ENCODE measurements at places on chromosomes 7 and 10.

- peaks cover 10% of the 10 kb centered on the region for H3K36me3 ChIP-seq
- no peaks in the 10 kb centered on the region for H3K4me1 ChIP-seq
- no peaks in the 10 kb centered on the region for H3K27me3 ChIP-seq
- H3K4me3 ChIP-seq: no peak overlapping the region
- peak; percentile 67 for DNase-seq
These were observed 25.4 kb downstream of the AIFM2 start for GRCh38 chr10:70106958-70107791.

DNA sequence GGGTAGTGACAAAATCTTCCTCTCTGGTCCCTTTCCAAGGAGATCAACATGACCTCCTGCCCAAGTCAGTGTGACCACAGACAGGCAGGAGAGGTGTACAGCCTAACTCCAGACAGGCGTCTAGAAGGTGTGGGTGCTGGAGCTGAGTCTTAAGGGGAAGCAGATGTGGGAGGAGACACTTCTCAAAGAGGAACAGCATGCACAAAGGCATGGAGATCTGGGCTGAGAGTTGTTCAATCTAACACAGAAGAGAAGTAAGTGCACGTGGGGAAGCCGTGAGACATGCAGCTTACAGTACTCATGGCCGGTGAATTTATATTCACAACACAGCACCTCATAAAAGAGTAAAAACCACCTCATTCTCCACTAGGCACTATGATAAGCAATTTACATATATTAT is 23.8 kb upstream of the GSDME start:
- no peak for DNase-seq
- H3K4me3 ChIP-seq: no peak overlapping the region
- no peaks in the 10 kb centered on the region for H3K27me3 ChIP-seq
- H3K4me1 ChIP-seq: peaks cover 8% of the 10 kb centered on the region
- no peak overlapping the region for H3K27ac ChIP-seq
- H3K36me3 ChIP-seq: peaks cover 3% of the 10 kb centered on the region

GRCh38 chr10:70418229-70418628 is 14.3 kb downstream of the EIF4EBP2 start:
- H3K27me3 ChIP-seq: no peaks in the 10 kb centered on the region
- peaks cover 29% of the 10 kb centered on the region for H3K36me3 ChIP-seq
- no peak overlapping the region for H3K4me3 ChIP-seq
- peaks cover 15% of the 10 kb centered on the region for H3K4me1 ChIP-seq

GRCh38 chr7:26512737-26513136 is 221.1 kb downstream of the SNX10 start:
- no peak for DNase-seq
- no peaks in the 10 kb centered on the region for H3K36me3 ChIP-seq
- no peak overlapping the region for H3K4me3 ChIP-seq
- H3K27ac ChIP-seq: no peak overlapping the region
- H3K4me1 ChIP-seq: no peaks in the 10 kb centered on the region

GRCh38 chr10:24706479-24707118 is 17.1 kb downstream of the ARHGAP21 start:
- DNase-seq: no peak
- peaks cover 1% of the 10 kb centered on the region for H3K36me3 ChIP-seq
- no peak overlapping the region for H3K4me3 ChIP-seq
- H3K27me3 ChIP-seq: no peaks in the 10 kb centered on the region

DNA sequence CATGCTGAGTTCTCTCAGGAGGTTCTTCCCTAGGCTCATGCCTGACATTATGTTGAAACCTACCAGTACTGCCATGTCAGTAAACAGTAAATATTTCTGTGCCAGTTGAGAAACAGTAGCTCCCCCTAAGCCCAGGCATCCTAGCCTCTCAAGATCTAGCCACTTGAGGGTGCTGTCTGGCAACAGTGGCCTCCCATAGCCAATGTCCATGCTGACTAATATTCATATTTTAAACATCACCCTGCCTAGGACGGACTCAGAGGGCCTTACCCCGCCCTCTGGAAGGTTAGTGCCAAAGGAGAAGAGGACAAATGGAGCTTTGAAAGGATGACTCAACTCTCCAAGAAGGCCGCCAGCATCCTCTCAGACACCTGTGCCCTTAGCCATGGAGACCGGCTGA is 7.7 kb downstream of the ACSM6 start:
- no peaks in the 10 kb centered on the region for H3K4me1 ChIP-seq
- no peak overlapping the region for H3K27ac ChIP-seq
- H3K4me3 ChIP-seq: no peak overlapping the region
- no peak for DNase-seq

GRCh38 chr10:6228647-6229046 is 25.9 kb downstream of the PFKFB3 start:
- H3K4me1 ChIP-seq: peaks cover 17% of the 10 kb centered on the region
- H3K27ac ChIP-seq: peak overlapping the region; percentile 81
- peaks cover 44% of the 10 kb centered on the region for H3K36me3 ChIP-seq
- no peaks in the 10 kb centered on the region for H3K27me3 ChIP-seq

- DNase-seq: no peak
- H3K27ac ChIP-seq: no peak overlapping the region
- no peak overlapping the region for H3K4me3 ChIP-seq
- peaks cover 27% of the 10 kb centered on the region for H3K36me3 ChIP-seq
- no peaks in the 10 kb centered on the region for H3K27me3 ChIP-seq
These were observed 37.5 kb downstream of the WDR37 start for GRCh38 chr10:1093696-1094095.

- H3K27me3 ChIP-seq: no peaks in the 10 kb centered on the region
- peak overlapping the region; percentile 80 for H3K27ac ChIP-seq
- H3K4me3 ChIP-seq: no peak overlapping the region
- DNase-seq: no peak
These were observed 8.5 kb upstream of the ARMS2 start for GRCh38 chr10:122445904-122446303.

DNA sequence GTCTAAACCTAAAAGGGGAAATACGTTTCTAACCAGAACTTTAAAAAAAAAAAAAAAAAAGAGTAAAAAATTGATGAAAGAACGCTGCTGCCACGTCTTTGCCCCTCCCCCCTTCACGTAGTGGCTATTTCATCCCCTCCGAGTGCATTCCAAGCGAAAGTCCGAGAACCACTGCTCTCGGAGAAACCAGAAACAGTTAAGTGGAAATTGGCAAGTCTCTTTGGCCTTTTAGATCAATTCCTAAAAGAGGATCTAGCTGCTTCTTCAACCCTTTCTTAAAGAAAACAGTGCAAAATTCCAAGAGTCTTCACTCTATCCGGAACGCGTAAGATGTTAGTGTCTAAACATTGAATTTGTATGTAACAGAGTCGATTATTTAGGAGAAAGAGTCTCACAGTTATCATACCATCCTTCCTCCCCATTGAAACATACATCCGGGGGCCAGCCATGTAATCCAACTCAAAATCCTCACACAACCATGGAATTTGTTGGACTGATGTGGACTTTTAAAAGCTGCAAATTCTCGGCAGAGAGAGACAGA is 1.1 kb downstream of the P4HA1 start:
- H3K36me3 ChIP-seq: no peaks in the 10 kb centered on the region
- no peak for DNase-seq
- H3K4me3 ChIP-seq: peak overlapping the region; percentile 95
- peaks cover 41% of the 10 kb centered on the region for H3K4me1 ChIP-seq
- no peaks in the 10 kb centered on the region for H3K27me3 ChIP-seq
- peak overlapping the region; percentile 98 for H3K27ac ChIP-seq

- H3K27ac ChIP-seq: no peak overlapping the region
- no peaks in the 10 kb centered on the region for H3K4me1 ChIP-seq
- H3K27me3 ChIP-seq: no peaks in the 10 kb centered on the region
- DNase-seq: no peak
- H3K36me3 ChIP-seq: peaks cover 5% of the 10 kb centered on the region
These were observed 196.7 kb upstream of the KLF14 start for GRCh38 chr7:130930681-130931080.

GRCh38 chr10:66463611-66464010 is 462.2 kb upstream of the LRRTM3 start:
- no peak overlapping the region for H3K27ac ChIP-seq
- H3K4me1 ChIP-seq: no peaks in the 10 kb centered on the region

GRCh38 chr10:118694848-118695247 is 59.9 kb downstream of the CACUL1 start:
- no peaks in the 10 kb centered on the region for H3K27me3 ChIP-seq
- no peak for DNase-seq
- H3K27ac ChIP-seq: peak overlapping the region; percentile 13
- no peak overlapping the region for H3K4me3 ChIP-seq

DNA sequence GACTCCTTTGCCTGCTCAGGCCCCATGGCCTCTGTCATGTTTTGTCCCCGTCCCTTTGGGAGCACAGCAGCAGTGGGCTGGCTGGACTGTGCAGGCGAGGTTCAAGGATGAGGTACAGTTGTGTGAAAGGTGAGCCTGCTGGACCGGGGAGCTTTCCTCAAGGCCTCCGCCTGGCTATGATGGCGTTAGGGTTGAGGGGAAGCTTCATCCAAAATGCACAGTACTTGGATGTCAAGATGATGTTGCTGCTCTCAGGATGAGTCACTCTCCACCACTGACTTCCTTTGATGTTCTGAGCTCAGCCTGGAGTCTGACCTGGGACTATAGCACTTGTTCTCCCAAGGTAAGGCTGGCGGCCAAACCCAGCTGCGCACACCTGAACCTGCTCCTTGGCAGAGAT is 152.7 kb upstream of the SHH start:
- H3K27me3 ChIP-seq: peaks cover 17% of the 10 kb centered on the region
- H3K4me3 ChIP-seq: no peak overlapping the region
- no peak for DNase-seq
- H3K36me3 ChIP-seq: no peaks in the 10 kb centered on the region
- no peak overlapping the region for H3K27ac ChIP-seq
- H3K4me1 ChIP-seq: peaks cover 7% of the 10 kb centered on the region

DNA sequence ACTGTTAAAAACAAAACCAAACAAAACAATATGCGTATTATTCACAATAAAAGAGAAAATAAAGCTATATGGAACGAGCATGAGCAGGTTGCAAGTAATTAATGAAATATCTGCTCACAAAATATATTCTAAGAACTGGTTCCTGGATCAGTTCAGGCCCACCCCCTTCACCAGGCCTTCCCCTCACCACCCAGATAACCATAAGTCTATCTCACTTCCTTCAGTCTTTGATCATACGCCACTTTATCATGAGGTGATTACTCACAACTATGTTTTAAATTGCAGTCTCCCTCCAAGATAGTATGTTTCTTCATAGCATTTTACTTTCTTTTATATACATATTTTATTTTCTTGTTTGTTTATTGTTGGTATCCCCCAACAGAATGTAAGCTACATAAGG is 263.1 kb upstream of the HGF start:
- peaks cover 2% of the 10 kb centered on the region for H3K36me3 ChIP-seq
- H3K4me3 ChIP-seq: no peak overlapping the region
- DNase-seq: no peak
- no peaks in the 10 kb centered on the region for H3K27me3 ChIP-seq

DNA sequence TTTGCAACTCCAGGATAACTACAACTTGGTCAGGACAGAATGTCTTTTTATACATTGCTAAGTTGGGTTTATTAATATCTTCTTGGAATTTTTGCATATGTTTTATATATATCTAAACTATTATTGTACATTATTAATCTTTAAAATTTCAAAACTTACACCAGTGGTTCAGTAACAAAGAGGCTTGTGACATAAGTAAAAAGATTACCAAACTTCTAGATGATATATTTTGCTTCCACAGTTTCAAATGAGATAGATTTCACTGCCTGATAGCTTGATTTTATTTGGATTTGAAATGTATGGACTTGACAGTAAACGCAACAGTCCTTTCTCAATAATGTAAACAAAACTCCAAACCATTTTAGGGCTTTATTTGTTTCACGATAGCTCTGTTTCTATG is 701.2 kb upstream of the IGFBP3 start:
- no peak overlapping the region for H3K27ac ChIP-seq
- H3K4me3 ChIP-seq: no peak overlapping the region
- peaks cover 18% of the 10 kb centered on the region for H3K4me1 ChIP-seq
- no peaks in the 10 kb centered on the region for H3K27me3 ChIP-seq
- no peaks in the 10 kb centered on the region for H3K36me3 ChIP-seq

Data from chondrocyte (in vitro differentiated cells).